ENCODE measurements at places on chromosomes 5 and 9. TPM values are rescaled to one million over a fixed set of nuclear protein-coding genes. Genes with fewer than 3 reads are reported as not detected.

KCNIP1 gene
- not detected for total RNA-seq

DCTN3 gene
- 114 TPM for total RNA-seq

KCNV2 gene
- not detected for total RNA-seq

STOM gene
- total RNA-seq = 263 TPM

S100Z gene
- total RNA-seq = not detected

DOCK2 gene
- total RNA-seq = 19.8 TPM

AK8 gene
- total RNA-seq = 2.6 TPM

FAM174A gene
- 39.5 TPM for total RNA-seq

FAM221B gene
- not detected for total RNA-seq

BBLN gene
- 152 TPM for total RNA-seq

MSX2 gene
- 11.5 TPM for total RNA-seq

IFNA16 gene
- total RNA-seq = not detected

PCYOX1L gene
- 5.2 TPM for total RNA-seq

SLC25A2 gene
- total RNA-seq = 0.64 TPM

MYO10 gene
- 21.2 TPM for total RNA-seq

LRRC19 gene
- 0.66 TPM for total RNA-seq

ZER1 gene
- 42.9 TPM for total RNA-seq

NSUN2 gene
- total RNA-seq = 58.7 TPM

PCDHB8 gene
- 0.73 TPM for total RNA-seq

ZNF300 gene
- 8.8 TPM for total RNA-seq

CD74 gene
- total RNA-seq = 392 TPM

C9orf50 gene
- 0.48 TPM for total RNA-seq

AMBP gene
- total RNA-seq = not detected

LCN9 gene
- not detected for total RNA-seq

PCDHGB4 gene
- total RNA-seq = 8.9 TPM

RASGRF2 gene
- 15.7 TPM for total RNA-seq

LCN15 gene
- total RNA-seq = not detected

OR1Q1 gene
- not detected for total RNA-seq

SPINK4 gene
- total RNA-seq = not detected
